ENCODE measurements at places on chromosomes 2 and 18.

GRCh38 chr2:74031221-74031620 lies 46.5 kb downstream of the TET3 start:
- no peak for DNase-seq

DNA sequence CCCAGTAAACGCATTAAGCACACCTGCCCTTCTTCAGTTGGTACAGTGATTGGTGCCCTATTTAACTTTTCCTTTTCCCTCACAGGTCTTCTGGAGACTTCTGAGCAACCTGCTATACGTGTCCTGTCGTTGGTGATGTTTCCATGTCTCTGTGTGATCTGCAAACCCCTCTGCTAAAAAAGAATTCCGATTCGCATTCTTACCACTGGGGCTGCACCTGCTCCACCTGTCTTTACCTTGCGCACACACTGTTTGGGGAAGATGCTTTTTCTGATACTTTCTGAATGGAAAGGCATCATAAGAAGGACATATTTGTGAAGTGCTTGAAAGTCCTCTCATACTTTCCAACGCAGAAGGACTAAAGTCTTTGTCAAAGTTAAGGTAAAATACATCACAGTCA lies 323.9 kb upstream of the SOX11 start:
- DNase-seq, result no peak

GRCh38 chr2:174740721-174741120 lies 23.6 kb downstream of the CHRNA1 start:
- DNase-seq, result no peak

- no peak for DNase-seq
Observed at GRCh38 chr2:151767536-151767935, 33.3 kb upstream of the NEB start.

DNA sequence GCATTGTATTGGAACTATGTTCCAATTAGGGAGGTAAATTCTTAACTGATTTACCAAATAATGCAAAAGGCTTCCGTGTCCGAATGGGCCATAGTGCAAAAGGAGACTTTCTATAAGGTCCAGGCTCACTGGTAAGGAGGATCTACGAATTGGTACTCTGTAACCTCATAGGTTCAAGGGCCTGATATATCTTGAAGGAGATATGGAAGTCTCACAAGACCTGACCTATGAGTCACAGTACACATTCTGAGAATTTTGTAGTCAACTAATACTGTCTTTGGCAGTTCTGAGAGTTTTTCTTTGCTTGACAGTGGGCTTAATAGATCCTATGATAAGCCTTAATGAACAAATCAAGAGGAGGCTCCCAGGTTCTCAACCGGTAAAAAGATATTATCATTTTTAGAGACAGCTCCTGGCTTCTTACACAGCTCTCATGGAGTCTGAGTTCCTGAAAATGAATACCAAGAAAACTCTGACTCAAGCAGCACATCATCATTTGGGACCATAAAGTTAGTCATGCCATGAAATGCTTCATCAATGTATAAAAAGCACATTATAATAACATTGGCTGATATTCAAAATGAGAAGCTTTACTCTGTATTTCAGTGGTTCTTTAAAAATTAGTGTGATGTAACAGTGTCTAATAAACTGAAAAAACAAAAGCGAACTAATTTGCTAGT lies 1275.2 kb upstream of the CRIM1 start:
- DNase-seq, result no peak

DNA sequence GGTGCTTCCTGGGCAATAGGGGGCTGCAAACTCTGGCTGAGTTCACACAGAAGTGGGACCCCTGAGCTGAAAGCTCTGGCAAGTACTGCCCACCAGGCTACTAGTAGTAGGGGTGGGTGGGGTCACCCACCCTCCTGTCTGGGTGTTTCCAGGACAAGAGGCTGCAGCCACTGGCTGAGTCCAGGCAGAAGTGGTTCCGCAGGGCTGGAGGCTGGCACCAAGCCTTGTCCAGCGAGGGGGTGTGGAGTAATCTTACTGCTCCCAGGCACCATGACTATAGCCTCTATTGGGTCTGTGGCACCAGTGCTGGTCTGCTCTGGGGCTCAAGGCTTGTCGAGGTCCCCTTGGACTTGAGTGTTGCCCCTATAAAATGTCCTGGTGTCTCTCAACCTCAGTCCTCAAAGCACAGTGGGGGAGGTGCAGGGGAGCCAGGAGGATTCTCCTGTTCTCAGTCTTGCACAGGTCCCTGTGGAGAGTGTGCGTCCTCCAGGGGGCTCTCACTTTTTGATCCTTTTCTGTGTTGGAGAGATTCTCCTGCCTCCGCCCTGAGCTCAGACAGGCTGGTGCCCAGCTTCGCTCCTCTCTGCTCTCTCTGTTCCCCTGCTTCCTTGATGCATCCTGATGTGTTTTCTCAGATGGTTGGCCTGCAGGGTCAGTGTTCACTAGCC lies 48.1 kb downstream of the NUP35 start:
- DNase-seq, result no peak

GRCh38 chr18:80171054-80171872 lies 62.2 kb downstream of the ADNP2 start:
- DNase-seq, result peak; percentile 53

All from CD4-positive, alpha-beta T cell treated with Interleukin-12 subunit alpha and Interleukin-12 subunit beta, for 1 hour (primary cell).